ENCODE measurements at places on chromosomes 11 and 22.
A peak's percentile ranks its signal among the peaks of the same experiment; 100 is the strongest.

GRCh38 chr11:76131671-76132631 is 74.4 kb downstream of the WNT11 start:
- DNase-seq: no peak

DNA sequence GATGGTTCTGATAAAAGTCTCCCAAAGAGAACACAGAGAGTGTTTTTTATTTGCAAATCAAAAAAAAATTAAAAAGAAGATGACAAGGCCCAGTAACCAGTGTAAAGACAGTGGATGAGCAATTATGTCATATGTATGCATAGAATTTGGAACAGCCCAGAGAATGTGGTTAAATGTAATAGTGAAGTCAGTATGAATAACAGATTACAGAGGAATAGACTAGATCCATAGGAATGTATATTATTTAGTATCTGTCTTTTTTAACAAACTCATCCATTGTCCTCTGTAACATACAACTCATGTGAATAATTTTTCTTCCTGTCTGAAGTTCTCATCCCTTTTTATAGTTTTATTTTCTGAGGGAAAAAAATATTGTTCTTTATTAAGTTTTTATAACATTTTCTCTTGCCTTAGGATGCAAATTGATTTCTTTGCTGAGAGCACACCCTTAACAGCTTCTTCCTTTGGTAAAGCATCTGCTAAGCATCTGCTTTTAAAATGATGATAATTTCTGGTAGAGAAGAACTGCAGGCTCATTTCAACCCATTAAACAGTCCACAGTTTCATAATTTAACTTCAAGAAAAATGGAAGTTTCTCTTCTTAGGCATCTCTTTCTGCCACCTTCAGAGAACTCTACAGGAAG is 266.5 kb upstream of the MTNR1B start:
- DNase-seq: no peak

- no peak for DNase-seq
These were observed 364.3 kb upstream of the NARS2 start for GRCh38 chr11:78938971-78939370.

DNA sequence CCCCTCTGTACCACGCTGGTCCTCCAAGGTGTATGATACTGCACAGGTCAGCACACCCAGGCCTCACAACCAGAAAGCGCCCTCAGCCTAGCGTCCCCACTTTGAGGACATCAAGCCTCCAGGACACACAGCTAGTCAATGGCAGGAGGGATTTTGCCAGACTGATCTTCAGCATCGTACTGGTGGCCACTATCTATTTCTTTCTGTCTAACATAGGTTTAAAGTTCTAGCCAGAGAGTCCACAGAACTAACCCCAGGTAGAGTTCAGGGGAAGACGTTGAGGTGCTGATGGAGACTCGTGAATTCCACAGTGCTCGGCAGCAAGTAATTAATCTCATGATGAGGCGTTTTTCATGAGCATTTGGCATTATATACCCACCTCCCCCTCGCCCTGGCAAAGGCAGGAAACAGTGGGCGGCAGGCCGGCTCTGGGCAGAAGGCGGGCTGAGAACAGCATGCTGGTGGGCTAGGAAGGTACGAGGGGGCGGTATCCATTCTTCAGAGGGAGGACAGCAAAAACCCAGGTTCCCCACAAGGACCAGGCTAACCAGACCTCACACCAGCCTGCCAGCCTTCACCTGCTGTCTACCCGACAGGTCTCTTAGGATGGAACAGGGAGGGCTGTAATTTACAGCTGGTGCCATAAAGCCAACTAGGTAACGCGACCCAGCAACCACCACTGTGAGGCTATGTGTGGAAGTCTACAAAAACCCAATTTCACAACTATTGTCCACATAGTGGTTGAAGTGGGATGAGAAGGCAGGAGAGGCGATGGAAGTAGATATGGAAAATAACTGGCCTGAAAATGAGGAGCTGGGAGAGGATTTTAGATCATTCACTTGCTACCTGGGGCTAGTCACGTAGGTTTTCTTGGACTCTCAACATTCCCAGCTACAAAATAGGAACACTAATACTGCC is 18.5 kb downstream of the MYH9 start:
- peak; percentile 29 for DNase-seq

GRCh38 chr22:48075604-48076003 is 1313.2 kb downstream of the TBC1D22A start:
- no peak for DNase-seq

GRCh38 chr22:36329254-36330078 is 58.3 kb downstream of the MYH9 start:
- DNase-seq: peak; percentile 48

GRCh38 chr11:66922551-66922950 is 35.6 kb downstream of the PC start:
- no peak for DNase-seq

- DNase-seq: no peak
These were observed 1399.9 kb downstream of the BRD1 start for GRCh38 chr22:48427731-48428211.

DNA sequence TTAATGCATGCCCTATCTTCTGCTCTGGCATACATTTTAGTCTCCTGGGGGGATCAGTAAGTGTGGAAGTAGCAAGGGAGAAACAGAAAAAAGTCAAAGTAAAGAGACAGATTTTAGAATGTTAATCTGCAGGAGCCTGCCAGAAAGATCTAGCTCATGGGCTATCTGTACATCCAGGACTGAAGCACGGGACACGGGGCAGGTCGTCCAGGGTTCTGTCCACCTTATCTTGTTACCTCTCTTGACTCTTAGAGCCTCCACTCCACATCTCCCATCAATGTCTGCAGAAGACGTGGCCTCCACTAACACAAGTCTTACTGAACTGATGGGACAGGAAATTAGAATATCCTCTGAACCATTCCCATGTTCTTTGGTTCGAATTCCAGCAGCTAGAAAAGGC is 1.7 kb upstream of the SLC43A3 start:
- no peak for DNase-seq

GRCh38 chr11:73854680-73855079 is 22.0 kb downstream of the COA4 start:
- DNase-seq: no peak

- DNase-seq: no peak
These were observed 107.4 kb downstream of the ARHGAP42 start for GRCh38 chr11:100794446-100794845.

DNA sequence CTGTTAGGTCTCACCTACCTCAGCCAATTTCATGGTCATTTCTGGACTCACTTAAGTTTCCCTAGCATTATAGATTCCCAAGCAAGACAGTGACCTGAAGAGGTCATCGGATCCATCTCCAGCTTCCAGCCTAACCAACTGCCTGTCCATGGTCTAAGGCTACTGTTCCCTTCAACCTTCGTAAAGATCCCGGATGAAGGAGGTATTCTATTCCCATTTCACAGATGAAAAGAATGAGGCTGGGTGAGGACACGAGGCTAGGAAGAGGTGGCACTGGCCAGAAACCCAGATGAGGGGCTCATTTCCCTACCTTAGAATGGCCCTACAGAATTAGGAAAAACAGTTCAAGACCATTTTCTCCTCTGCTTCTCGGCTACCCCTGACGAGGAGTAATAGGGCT is 31.3 kb upstream of the DRD2 start:
- no peak for DNase-seq

GRCh38 chr22:35043252-35043933 is 22.6 kb upstream of the ISX start:
- DNase-seq: no peak

DNA sequence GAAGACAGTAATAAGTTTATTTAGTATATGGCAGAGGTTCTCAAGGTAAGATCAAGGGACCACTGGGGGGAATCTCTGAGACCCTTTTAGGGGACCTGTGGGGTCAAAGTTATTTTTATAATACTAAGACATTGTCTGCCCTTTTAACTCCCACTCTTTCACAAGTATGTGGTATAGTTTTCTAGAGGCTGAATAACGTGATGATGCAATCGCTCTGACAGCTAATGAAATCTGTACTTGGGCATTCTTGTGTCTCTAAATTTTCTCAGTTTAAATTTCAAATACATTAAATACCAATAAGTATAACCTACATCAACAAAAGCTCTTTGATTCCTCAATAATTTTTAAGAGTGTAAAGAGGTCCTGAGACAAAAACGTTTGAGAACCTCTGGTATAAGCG is 147.9 kb downstream of the ATG16L2 start:
- DNase-seq: no peak

- DNase-seq: no peak
These were observed at the start of gene CYB5R2 for GRCh38 chr11:7672960-7673723. CYB5R2 (minus strand) TSS chr11:7673500; CDS start chr11:7672825, 675 bp downstream.

GRCh38 chr11:93274851-93275250 is 55.7 kb upstream of the DEUP1 start:
- no peak for DNase-seq

GRCh38 chr22:50044485-50045118 is 13.5 kb downstream of the TTLL8 start:
- DNase-seq: no peak

DNA sequence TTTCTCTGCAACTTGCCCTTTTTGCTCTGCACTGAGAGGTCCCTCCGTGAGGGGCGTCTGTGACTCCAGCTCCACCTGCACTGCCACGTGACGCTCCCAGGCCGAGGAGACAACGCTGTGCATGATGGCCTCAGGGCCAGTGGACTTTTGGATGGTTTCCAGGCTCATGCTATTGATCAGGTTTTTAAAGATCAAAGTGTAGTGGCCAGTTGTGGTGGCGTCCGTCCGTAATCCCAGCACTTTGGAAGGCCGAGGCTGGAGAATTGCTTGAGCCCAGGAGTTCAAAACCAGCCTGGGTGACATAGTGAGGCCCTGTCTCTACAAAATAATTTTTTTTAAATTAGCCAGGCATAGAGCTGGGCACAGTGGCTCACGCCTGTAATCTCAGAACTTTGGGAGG is 16.1 kb downstream of the RPL3 start:
- DNase-seq: no peak

GRCh38 chr11:16811136-16812020 is 72.9 kb downstream of the C11orf58 start:
- DNase-seq: no peak

DNA sequence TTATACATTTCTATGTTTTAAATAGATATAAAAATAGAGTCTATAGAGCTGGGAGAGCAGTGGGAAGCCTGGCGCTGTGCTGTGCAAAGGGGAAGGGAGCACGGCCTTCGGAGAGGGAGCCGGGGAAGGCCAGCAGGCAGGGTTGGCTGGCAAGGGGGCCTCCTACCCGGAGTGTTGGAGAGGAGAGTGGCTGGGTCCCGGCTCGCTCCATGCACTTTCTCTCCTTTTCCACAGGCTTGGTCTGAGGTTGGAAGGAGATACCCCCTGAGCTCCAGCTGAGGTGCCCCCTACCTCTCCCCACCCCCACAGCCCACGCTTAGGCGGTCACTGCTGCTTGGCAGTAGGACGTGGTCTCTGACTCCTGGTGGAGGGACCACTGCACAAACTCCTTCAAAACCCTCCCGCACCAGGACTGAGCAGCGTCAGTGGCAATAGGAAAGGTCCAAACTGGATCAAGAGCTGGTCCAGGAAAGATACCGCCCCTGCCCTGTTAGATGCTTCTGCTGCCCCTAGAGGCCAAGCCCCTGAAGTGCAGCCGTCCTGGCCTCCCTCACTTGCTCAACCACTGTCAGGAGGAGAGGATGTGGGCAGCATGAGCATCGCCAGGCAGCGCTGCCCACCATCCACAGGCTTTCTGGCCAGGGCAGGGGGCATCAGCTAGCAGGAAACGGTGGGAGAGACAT is 52.9 kb downstream of the SYT13 start:
- DNase-seq: peak; percentile 16

DNA sequence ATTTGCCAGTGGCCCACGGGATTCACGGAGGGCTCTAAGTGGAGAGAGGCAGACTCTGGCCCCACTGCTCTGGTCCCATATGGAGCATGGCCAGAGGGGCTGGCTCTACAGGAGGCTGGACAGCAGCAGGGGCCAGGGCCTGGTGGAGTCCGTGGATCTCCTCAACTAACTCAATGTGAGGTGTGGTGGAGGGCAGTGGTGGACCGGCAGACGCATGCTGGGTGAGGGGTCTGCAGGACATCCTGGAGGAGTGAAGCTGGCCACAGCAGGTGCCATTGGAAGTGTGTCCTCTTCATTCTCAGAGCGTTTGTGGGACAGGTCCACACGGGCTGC is 15.6 kb downstream of the IGF2 start:
- no peak for DNase-seq

GRCh38 chr11:91630916-91631673 is 593.5 kb upstream of the FAT3 start:
- no peak for DNase-seq

GRCh38 chr11:37748641-37749040 is 1150.6 kb upstream of the RAG2 start:
- no peak for DNase-seq

GRCh38 chr11:116563028-116563711 is 209.6 kb downstream of the BUD13 start:
- DNase-seq: no peak

- DNase-seq: no peak
These were observed 2.2 kb upstream of the SLC6A5 start for GRCh38 chr11:20597154-20597679.

- DNase-seq: no peak
These were observed 305.3 kb downstream of the ETS1 start for GRCh38 chr11:128282053-128282452.

All from effector CD8-positive, alpha-beta T cell (primary cell).